Ureter (tissue), 1 donor: ENCODE measurements at places on chromosomes 7 and 10.

DNA sequence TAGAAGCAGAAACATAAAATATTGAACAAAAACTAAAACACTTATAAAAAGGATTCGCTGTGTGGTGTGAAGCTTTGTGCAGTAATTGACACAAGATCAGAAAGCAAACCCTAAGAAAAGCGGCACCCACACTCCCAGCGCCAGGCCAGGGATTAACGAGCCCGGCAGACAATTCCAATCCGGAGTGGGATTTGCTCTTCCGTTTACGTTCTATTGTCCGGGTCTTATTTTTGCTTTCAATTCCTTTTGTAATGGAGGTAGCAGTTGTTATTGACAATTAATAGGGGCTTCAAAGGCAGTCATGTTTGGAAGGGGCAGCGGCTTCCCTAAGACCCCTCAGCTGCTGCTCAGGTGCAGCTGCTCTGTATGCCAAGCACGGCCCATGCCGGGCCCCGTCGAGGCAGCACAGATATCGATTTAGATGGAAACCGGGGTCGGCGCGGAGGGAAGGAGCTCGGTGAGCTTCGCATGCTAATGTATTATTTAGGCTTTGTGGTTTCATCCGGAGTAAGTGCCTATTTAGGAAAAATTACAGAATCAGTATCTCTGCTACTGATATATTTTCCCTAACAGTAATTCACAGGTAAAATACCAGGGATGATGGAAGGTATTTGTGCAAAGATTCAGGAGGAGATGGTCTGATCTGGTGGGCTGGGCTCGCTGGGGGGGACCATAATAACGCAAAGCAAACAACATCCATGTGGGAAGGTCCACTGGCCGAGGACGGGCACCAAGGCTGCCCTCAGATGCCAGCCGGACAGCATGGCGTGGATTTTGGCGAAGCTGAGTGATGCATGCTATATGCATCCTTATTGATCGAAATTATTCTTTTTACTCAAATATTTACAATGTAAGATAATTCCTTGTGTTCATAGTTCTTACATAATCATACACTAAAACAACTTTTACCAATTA, 561.7 kb downstream of the PTPRN2 start:
- no peak for DNase-seq

DNA sequence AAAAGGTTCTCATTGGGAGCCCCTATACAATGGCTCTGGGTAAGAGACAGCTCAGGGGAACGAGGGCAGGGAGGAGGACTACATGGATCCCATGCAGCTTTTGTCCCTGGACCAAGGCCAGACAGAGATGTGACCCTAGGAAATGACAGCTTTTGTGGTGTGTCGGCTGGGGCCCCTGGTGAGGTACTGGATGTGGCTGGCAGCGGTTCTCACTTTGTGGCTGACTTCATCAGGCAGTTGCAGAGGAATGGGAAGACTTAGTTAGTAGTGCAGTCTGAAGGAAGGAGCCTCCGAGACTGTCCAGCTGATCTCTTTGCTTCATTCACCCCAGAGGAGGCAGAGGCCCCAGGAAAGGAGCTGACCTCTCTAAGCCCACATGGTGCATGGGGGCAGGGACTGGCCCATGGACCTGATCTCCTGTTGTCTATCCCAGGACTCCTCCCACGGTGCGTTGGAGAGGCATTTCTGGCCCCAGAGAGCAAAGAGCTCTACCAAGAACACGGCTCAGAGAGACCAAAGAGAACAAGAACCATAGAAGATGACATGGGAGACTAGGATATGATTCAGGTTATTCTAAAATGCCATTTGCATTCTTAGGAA, 202.9 kb downstream of the RPS24 start:
- DNase-seq = no peak

DNA sequence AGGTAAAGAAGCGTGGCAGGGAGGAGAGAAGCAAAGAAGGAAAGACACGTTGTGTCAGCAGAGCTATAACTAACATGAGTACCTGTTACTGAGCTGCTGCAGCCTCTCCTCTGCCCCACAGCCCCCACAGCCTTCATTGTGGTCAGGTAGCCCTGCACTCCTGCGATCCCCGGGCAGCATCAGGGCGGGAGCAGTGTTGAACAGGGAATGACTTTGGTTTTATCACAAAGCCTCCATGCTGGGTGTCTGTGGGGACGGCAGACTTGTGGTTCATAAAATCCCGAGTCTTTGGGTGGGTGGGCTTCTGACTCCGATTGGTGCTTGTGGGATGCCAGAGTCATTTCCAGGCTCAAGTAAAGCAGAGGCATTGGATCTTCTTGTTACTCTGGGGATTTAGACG, 14.8 kb upstream of the PRKAG2 start:
- no peak for DNase-seq

DNA sequence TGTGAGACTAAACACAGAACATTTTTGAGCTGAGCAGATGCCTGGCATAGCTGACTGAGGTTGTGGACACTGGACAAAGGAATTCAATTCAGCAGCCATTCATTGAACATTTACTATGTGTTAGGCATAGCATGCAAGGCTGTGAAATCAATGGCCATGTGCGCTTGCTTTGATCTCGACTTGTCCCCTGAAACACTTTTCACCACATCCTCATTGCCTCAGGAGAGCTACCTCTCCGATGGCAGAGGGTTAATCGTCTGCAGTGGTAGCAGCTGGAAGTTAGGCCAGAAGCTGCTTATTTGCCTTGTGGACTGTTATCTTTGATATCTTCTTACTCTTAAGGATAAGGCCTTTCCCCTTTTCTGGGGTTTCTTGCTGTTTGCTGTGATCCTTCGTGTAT, 297.8 kb downstream of the AUTS2 start:
- DNase-seq = no peak

DNA sequence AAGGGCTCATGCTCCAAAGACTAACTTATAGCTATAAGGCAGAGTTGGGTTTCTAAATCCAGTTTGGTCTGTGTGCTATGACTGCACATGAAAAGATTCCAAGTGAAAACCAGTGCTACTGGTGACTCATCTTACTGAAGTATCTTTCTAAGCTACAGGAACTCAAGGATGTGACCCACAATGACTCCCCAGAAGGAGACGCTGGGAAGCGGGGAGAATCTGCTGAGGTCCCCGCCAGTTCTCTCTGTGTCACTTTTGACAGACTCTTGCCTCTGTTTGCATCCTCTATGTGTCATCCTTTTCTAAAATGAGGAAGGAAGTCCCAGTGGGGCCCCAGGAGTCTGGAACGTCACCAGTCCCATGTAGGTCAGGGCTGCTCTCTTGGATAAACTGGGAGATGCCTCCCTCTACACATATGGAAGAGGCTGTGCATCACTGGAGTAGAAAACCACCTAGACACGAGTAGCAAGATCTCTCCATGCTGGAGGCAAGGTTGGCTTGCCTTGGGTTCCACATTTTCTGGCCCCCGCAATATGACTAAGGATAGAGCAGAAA, 28.8 kb upstream of the GPR26 start:
- no peak for DNase-seq

DNA sequence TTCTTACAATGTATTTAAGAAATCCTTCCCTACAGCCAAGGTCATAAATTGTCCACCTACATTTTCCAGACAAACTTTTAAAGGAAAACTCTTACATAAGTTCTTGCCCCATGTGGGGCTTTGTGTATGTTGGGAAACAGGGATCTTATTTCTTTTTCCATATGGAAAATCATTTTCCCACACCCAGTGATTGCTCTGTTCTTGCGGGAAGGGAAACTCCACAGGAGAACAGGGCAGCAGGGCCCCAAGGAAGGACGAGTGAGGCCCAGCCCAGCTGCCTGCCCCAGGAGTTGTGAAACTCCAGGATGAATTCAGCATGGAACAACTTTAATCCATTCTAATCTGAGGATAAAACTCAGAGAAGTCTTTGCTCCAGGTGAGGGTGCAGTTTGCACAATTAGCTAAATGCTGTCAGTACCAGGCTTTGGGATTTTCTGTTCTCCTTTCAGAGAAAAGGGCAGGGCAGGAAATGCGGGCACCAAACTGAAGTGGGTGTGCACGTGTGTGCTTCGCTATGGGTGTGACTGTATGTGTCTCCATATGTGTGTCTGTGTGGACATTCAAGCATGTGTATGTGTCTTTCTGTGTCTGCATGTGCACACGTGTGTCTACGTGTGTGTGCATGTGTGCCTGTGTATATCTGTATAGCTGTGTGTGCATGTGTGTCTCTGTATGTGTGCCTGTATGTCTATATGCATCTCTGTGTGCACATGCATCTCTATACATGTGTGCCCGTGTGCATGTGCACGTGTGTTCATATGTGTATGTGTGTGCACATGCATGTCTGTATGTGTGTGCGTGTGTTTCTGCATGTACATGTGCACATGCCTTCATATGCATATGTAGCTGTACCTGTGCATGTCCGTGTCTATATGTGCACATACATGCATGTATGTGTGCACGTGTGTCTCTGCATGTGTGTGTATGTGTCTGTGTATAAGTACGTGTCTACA, 102.0 kb upstream of the FAM20C start:
- no peak for DNase-seq
